ENCODE measurements at places on chromosomes 3 and 15. TPM values are rescaled to one million over a fixed set of nuclear protein-coding genes. Genes with fewer than 3 reads are reported as not detected.

- no peak for DNase-seq
These were observed 44.3 kb upstream of the SLC24A5 start for GRCh38 chr15:48076454-48076853.

DNA sequence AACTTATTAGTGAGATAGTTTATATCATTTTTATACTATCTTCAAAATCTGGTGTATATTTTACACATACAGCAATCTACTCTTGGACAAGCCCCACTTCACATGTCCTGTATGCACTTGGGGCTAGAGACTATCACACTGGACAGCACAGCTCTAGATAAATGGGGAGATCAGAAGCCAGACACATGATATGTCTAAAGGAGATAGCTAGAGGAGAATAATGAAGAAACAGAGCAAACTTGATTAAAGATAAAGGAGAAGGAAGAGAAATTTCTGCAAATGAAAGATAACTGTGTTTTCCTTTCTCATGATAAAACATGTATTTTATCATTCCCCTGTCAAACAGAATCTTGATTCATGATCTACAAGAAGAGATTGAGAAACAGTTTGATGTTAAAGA, 13.0 kb downstream of the CPA3 start:
- no peak for DNase-seq

DNA sequence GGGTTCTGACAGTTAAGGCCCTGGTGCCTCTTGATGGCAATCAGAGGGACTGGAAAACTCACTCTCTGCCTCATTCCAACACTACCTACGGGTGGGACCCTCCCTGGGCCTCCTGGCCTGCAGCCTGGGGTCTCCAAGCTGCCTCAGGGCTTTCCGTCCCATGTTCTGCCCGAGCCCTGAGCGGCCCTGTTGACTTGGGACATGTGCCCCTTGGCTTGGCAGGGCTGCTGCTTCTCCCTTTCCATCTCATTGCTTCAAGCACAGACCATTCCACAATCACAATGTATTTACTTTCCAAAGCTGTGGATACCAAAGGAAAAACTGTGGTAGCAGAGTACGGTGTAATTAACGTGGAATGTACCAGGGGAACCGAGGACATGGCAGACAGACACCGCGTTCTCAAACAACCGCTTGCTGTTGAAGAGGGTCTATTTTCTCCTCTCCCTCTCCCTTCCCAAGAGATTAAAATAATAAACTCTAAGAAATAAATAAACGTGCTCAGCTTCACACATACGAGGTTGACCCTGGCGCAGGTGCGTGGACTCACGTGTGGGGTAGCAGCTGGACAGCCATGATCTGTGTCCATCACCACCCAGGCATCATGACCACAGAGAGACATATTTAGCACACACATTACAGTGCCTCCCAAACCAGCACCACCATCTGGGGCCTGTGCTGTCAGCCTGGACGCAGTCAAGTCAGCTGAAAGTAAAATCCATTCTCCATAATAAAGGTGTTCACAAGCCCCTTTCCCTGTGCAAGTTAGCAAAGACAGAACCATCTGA, 172.0 kb downstream of the XXYLT1 start:
- no peak for DNase-seq

DNA sequence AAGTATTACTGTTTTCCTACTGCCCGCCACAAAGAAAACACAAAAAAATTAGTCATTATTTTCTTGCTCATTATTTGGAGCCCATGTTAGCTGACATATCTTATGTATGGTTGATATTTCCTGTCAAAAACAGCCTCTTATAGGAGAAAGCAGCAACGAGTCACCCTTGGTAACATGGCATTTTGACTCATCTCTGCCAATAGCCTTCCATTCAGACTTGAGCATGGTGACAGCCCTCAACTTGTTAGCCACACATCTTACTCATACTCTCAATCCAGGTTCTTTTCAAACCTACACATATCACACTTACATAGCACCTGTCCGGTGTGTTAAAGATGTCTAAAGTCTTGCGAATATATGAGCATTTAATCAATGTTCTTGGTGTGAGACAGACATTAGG, 109.4 kb upstream of the SAMMSON start:
- no peak for DNase-seq

GRCh38 chr3:13500133-13500885, 20.2 kb downstream of the HDAC11 start:
- no peak for DNase-seq

DNA sequence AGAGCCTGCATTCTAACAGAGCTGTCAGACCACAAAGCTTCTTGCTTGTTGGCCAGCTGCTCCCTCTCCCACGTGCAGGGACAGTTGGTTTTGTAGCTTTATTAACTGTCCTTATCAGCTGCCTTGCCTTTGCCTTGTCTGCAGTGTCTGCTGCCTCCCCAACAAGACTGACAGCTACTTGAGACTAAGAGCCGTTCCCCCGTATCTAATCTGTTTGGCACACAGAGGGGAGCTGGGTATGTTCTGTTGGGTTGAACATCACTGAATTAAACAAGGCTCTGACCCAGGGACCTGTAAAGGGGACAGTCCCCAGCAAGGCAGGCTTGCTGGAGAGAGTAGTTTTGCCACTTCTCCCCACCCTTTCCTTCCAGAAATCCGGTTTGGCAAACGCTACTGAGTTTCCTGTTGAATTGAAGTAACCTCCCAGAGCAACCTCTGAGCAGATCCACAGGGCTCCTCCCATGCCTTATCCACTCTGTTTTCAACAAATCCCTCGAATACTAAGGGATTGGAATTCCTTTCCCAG, 116.1 kb downstream of the ANP32A start:
- no peak for DNase-seq

DNA sequence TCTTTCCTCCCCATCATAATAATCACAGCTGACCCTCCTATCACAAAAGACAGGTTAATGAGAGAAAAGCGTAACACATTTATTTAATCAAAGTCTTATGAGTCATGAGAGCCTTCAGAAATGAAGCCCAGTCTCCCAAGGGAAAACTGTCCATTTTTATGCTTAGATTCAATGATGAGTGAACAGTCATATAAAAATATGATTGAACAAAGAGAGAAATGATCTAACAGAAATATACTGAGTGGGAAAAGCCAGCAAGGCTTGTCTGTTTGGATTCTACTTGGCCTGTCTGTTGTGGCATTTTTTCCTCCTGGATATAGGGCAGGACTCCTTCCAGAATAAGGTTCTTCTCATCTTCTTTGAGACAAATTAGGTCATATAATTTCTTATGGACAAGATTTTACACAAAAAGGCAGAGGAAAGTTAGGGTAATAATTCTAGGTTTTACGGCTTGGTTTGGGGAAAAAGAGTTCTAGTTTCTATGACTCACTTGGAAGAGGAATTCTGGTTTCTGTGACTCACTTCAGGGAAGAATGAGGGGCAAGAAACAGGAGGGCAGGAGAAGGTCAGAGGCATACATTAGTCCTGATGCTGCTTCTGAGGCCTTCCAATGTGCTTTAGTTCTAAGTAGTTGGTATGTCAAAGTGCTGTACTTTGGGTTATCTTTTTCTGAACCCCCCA, 534.2 kb downstream of the ZIC1 start:
- DNase-seq, result no peak

- DNase-seq, result no peak
These were observed 10.9 kb downstream of the ITIH3 start for GRCh38 chr3:52805270-52806039.

DNA sequence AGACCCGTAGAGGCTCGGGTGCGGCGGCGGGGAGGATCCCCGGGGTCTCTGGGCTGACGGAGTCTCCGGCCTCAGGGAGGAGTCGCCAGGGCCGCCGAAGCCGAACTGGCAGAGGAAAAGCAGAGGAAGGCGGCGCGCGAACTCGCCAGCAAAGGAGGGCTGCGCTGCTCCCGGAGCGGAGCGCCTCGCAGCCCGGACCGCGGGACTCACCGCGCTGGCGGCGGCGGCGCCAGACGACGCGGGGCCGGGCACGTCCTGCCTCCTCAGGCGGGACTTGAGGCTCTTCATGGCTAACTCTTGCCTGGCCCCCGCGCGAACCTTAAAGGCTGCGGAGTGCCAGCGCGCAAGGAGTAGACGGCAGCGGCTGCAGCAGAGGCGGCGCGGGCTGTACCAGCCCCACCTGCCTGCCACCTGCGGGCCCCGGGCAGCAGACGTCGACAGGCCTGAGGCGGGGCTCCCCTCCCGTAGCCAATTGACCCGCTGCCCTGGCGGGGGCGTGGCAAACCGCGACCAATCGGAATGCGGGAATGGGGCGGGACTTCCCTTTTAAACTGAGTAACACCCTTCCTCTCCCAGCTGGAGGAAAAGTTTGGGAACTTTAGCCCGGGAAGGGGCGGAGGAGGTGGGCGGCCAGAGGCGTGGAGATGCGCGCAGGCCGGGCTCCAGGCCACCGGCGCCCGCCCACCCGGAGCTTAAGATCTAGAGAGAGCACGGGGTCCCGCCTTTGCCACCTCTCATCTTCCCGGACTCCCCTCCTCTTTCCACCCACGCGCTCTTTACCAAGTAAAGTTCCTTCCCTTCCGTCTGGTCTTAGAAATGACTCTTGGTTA, at the start of gene UACA:
UACA (minus strand) TSS at position 439 of the 830 bp plus-strand sequence; CDS start at position 288, 151 bp downstream.
- peak; percentile 24 for DNase-seq

DNA sequence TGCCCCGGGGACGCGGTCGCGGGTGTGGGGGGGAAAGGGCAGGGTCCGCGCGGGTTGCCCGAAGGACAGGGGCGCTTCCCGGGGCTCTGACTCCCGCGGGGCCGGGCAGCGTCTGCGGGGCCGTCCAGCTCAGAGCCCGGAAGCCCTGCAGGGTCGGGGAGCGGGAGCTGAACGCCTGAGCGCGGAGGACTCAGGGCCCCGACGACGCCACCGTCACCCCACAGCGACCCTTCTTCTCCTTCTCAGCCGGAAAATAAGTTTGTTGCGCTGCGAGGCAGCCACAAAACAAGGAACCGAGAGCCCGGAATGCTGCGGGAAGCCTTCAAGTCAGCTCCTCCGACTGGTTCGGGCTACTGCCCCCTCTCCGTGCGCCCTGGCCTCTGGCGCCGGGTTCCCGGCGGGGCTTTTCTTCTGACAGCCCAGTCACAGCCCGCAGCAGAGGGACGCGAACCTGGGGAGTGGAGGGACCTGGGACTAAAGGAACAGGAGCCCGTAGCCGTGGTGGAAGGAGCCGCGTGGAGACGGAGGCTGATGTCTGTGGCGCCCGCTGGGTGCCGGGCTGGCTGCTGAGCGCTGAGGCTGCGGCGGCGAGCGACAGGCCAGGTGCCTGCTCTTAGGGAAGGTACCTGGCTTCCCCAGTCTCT, 484 bp downstream of the CNTN4 start:
- DNase-seq, result no peak

DNA sequence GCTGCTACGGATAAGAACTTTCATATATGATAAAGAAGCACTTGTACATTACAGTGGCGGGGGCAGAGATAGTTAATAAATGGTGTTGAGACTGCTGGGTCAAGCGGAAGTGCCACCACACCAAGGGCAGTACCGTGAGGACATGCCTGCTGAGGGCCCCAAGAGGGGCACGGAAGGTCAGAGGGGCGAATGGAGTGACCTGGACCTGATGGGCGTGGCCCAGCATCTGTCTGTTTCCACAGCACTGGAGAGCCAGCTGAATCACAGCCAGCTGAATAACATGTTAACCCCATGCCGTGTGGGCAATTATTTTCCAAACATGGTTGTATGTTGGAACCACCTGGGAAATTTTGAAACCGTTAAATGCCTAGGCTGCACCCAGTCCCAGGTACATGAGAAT, 37.2 kb downstream of the ANKDD1A start:
- no peak for DNase-seq

DNA sequence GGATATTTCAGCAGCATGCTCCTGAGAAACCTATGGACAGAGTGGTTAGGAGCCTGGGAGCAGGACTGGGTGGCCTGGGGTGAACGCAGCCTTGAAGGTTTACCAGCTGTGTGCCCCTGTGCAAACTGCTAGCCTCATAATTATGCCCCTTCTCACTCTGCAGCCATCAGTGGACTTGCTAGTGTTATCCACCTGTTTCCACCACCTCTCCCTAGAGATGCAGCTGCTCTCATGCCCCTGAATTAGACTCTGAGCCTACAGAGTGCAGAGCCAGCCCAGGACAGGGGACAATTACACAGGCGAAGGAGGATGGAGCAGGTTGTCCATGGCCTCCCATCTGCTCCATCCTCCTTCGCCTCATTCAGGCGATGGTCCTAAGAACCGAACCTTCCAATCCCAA, 175.9 kb downstream of the ATP10A start:
- no peak for DNase-seq

DNA sequence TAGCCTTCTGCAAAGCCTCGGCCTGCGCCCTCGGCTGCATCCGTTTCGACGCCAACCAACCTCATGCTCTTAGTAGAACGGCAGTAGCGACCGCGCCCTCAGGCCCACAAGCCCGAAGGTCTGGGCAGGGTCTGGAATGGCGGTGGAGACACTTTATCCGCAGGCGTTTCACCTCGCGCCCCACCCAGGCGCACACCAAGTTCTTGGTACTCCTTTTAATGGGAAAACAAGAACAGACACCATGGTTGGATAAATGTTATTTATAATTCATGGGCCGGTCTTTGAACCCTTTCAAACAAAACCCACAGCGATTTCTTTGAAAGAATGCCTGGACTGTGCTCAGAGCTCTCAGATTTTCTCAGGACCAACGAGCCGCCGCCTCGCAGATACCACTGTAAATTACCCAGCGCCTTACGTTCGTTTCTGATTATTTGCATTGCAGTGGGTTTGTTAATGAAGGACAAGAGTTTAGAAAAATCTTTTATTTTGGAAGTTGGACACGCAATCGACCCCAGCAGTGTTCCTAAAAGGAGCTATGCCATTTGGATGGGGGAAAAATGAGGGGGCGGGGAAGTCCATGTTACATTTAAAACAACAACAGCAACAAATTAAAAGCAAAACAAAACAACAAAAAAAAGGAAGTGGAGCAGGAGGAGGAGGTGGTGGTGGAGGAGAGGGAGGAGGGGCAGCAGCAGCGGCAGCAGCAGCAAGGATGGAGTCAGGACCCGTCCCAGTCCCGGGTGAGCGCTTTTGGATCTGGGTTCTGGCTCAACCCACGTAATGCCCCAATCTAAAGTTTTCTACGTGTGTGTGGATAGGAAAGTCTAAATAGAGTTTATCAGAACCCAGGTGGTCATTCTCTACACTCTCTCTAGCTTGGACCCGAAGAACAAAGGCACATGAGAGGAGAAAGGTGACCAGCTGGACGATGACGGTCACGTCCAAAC, 993 bp upstream of the ISL2 start:
- DNase-seq, result no peak

DNA sequence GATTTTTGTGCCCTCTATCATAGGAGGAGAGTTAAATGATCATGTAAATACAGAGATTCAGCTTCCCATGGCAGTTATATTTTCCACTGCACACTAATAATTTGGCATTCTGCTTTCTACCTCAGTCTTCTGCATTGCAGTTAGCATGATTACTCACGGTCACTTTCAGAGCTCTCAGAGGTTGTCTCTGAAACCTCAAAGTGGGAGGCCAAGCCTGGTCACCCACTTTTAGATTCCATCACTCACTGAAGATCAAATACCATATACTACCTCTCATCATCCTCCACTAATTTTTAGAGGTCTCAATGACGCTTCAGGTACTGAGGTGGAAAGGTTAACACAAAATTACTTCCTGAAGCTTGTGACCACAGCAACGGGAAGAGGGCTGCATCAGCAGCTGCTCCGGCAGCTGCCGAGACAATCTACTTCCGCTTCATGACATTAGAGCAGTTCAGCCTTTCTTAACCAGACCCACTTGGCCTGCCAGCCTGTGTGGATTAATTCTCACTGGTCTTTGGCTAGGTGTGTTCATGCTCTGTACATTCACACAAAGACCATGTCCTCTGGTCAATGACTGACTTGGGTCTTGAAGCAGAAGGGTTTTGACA, 416.4 kb upstream of the PDZRN3 start:
- DNase-seq, result no peak

Gene WNT5A
- 0.06 TPM for total RNA-seq

Gene GP9
- total RNA-seq, result not detected

Gene TGM5
- not detected for total RNA-seq

Gene C3orf22
- total RNA-seq, result not detected

Gene ARPP21
- total RNA-seq, result not detected
